HL-60 (cell line): ENCODE measurements at places on chromosomes 13 and 19.

- no peak for DNase-seq
These were observed 938.9 kb upstream of the PRR20A start for GRCh38 chr13:56201834-56202233.

DNA sequence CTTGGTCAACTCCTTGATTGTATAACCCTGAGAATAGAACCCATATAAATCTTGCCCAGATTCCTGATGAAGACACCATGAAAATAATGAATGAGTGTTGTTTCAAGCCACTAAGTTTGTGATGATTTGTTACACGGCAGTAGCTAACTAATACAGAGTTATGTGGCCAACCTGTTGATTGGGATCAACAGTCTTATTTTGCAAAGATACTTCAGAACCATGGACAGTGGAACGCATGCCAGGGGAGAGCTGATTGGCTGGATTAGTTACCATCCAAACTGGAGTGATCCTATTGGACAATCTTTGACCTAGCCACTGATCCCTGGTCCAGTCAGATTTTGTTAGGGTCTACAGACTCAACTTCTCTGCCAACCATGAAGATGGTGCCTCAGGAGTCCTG is 26.6 kb downstream of the CD70 start:
- no peak for DNase-seq

DNA sequence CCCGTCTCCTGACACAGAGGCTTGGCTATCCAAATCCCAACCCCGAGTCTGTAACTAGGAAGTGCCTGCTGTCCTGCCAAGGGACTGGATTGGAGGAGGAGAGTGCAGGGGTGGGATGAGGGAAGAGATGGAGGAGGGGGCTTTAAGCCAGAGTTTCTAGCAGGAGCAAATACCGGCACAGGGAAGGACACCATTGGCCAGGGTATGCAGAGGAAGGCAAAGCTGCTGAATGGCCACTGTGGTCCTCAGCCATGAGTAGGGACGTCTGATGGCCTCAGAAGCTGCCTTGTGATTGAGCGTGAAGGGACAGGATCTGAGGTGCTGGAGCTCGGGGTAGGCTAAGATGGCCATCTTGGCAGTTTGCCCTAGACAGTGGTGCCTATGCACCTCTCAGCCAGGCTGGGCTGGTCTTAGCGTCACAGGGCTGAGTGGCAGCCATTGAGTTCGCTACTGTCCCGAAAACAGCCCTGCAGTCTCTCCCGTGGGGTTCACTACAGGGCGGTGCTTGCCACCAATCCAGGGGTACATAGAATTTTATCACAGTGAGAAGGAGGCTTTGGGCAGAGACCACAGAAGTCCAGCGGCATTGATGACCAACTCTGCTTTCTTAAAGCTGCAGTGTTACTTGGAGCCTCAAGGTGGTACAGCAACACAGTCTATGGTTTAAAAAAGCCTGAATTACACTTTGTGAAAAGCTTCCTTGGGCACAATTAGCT is 61.8 kb downstream of the AKAP11 start:
- DNase-seq: no peak

GRCh38 chr13:41244556-41244955 is 18.8 kb downstream of the MTRF1 start:
- no peak for DNase-seq

- DNase-seq: no peak
These were observed 3.3 kb upstream of the CLPP start for GRCh38 chr19:6358003-6358402.

- DNase-seq: no peak
These were observed 804.6 kb downstream of the SLITRK6 start for GRCh38 chr13:84994582-84994981.

DNA sequence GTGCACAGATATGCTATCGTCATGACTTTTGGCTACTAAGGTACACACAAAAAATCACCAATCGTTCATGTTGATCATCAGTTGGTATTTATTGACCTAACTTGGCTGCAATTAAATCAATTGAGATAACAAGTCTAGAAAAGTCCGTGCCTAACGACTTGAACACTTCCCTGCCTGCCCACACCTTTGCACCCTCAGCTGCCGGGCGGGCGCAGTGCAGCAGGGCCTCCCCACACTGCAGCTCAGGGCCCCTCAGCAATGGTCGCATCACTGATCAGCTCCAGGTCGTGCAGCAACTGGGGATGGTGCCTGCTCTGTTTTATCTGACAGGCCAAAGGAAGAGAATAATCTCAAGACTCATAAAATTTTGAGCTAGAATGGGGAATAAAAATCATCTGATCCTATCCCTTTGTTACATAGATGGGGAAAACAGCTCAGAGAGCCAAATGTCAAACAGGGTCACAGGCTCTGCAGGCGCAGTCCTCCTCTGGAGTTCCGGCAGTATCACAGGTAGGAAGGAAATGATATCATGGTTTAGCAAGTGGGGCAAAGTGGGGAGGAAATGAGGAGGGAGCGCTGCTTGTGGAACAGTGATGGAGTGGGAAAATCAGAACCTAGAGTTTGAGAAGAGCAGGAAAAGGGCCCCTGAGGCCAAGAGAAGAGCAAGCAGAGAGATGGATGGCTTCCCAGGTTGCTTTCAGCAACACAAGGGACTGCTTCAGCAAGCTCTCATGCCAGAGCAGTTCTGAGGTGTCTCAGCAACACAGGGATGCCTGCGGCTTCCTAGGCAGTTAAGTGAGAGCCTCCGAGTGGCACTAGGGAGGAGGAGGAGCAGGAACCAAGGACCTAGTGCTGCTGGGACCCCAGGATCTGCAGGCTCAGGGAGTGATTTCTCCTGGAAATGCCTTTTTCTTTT is 57.5 kb downstream of the SLC7A1 start:
- no peak for DNase-seq
